ENCODE measurements at places on chromosomes 12 and 14.
A peak's percentile ranks its signal among the peaks of the same experiment; 100 is the strongest.

GRCh38 chr12:7303772-7304171 is at the start of gene ACSM4:
ACSM4 (plus strand) TSS chr12:7304072; CDS start chr12:7304332, 260 bp downstream.
- DNase-seq = no peak

DNA sequence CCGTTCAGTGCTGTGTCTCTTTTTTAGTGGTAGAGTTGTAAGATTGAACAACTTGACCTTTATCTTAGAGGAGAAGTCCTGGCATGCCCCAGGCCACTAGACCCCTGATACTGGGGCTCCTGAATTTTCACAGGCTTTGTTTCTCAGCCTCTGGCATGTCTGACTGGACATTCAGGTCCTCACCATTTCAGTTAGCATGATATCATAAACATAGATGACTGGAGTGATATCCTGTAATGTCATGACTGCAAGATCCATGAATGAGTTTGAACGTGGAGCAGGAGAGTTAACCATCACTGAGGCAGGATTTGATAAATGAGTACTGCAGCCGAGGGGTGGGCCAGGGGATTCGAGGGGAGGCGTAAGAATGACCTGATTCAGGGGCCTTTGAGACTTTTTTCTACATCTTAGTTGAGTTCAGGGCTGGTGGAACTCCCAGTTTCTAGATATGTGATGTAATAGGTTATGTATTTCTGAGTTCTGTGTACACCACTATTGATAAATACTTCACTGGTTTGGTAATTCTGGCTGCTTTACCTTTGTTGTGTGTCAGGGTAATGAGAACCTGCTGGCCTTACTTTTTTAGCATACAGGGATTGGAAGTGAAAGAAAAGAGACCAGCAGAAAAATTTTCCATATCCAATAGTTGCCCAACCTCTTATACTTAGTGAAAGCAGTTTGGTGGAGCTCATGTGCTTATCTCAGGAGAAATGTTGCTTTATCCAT is 217.0 kb downstream of the SYNE2 start:
- no peak for DNase-seq

- no peak for DNase-seq
These were observed 131.0 kb upstream of the NCOR2 start for GRCh38 chr12:124698211-124698997.

GRCh38 chr12:118357257-118358007 is 15.3 kb downstream of the TAOK3 start:
- DNase-seq = no peak

GRCh38 chr12:13947276-13947946 is 34.0 kb downstream of the GRIN2B start:
- DNase-seq = no peak

DNA sequence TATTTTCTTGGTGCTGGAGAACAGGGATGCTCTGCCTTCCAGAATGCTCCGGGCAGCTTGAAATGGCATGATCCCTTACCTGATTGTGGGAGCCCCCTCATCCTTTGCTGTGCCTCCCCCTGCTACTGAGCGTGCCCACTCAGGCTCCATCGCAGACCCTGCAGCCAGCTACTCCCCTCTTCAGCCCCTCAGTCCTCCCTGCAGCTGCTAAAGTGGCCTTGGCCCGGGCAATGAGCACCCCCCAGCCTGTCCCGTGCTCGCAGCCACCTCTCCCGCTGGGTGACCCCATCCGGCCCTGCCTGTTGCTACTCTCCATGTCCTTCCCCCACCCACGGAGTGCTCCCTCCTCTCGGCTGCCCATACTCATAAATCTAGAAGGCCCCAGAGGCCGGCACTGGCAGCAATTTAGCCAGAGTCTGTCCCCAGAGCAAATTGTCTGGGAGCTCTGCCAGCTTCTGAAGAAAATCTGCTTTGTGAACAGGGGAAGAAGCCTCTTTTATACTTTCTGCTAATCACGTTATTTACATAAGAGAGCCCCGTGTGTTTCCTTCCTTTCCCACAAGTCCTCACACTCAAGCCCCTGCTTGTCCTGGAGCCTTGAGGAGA is 143.7 kb upstream of the FRMD6 start:
- no peak for DNase-seq

- DNase-seq = no peak
These were observed 1.5 kb upstream of the BEGAIN start for GRCh38 chr14:100588671-100589070.

- DNase-seq = no peak
These were observed 54.9 kb downstream of the CPNE8 start for GRCh38 chr12:38850461-38850860.

GRCh38 chr12:131896811-131897270 is 2.4 kb downstream of the ULK1 start:
- DNase-seq = no peak

- no peak for DNase-seq
These were observed 77.8 kb downstream of the PDE6H start for GRCh38 chr12:15050659-15051058.

DNA sequence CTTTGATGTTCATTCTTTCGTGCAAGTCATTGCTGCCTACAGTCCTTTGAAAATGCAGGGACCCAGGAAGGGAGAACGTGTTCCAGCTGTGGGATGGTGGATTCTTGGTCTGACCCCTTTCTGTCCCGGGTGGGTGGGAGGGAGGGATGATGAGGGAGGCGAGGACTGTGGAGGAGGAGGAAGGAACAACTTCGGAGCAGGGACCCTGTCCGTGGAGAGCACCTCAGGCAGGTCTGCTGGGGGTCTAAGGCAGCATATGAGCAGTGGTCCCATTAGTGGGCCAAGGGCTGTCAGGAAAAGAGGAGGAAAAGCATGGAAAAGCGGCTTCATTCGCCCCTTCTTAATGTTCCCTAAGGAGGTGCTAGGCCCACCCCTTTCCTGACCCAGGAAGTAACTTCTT is 36.0 kb downstream of the CACNA2D4 start:
- DNase-seq = no peak

- DNase-seq = peak; percentile 6
These were observed 34.3 kb upstream of the TEX22 start for GRCh38 chr14:105363847-105364708.

- DNase-seq = no peak
These were observed 28.1 kb downstream of the CBX5 start for GRCh38 chr12:54251667-54252284.

- DNase-seq = no peak
These were observed 12.0 kb upstream of the RTL1 start for GRCh38 chr14:100915560-100915959.

GRCh38 chr14:59664741-59665140 is 88.1 kb upstream of the CCDC175 start:
- no peak for DNase-seq

- DNase-seq = no peak
These were observed 14.1 kb upstream of the TMEM263 start for GRCh38 chr12:106941481-106942156.

GRCh38 chr12:38892087-38892786 is 13.2 kb downstream of the CPNE8 start:
- no peak for DNase-seq

DNA sequence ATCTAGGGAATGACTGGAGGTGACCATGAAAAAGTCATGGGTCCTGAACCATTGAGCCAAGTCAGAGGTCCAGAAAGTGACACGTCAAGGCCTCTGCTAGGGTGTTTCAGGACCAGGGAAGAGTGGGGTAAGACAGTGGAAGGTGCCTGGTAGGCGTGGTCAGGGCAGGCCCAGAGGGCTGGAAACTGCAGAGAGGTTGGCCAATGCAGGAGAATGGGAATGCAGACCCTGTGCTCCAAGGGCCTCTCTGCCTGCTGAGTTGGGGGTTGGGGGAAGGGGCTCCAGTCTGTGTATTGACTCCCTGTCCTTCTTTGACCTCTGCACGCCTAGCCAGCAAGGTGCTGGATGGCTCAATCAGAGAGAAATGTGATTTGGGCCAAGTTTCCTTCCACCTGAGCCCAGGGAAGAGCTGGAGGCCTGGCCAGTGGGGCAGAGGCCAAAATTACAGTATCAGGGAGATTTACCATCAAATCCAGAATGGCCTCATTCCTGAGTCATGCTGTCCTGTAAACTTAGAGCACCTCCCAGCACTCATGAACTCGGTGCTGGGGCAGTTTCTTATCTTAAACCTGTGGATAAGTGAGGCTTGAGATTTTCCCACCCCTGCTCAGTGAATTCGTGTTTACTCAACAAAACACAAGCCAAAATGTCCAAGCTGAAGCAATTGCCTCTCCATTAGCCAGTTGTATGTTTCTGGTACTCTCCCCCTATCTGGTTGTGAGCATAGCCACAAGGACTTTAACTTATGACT is 24.4 kb downstream of the IRF2BPL start:
- DNase-seq = no peak

DNA sequence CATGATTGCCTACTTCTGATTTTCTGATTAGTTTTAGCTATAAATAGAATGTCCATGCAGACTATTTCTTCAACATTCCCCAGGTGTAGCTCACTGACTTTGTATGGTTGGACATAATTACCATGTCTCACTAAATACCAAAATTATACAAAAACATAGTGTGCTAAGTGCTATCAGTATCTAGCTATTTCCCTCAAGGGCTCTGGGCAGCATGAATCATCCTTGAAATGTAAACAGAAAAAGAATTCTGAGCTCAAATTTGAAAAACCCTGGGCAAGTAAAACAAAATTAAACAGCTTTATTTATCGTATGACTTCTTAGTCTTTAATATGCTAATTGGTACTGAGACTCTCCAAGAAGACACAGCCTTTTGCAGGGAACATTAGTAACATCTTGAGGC is 82.9 kb downstream of the SPATA7 start:
- no peak for DNase-seq

GRCh38 chr12:18798535-18799361 is 60.8 kb downstream of the CAPZA3 start:
- no peak for DNase-seq

- no peak for DNase-seq
These were observed 393.1 kb upstream of the RGS6 start for GRCh38 chr14:71538938-71539649.

GRCh38 chr12:55717011-55718007 is 1.5 kb downstream of the BLOC1S1 start:
- no peak for DNase-seq

DNA sequence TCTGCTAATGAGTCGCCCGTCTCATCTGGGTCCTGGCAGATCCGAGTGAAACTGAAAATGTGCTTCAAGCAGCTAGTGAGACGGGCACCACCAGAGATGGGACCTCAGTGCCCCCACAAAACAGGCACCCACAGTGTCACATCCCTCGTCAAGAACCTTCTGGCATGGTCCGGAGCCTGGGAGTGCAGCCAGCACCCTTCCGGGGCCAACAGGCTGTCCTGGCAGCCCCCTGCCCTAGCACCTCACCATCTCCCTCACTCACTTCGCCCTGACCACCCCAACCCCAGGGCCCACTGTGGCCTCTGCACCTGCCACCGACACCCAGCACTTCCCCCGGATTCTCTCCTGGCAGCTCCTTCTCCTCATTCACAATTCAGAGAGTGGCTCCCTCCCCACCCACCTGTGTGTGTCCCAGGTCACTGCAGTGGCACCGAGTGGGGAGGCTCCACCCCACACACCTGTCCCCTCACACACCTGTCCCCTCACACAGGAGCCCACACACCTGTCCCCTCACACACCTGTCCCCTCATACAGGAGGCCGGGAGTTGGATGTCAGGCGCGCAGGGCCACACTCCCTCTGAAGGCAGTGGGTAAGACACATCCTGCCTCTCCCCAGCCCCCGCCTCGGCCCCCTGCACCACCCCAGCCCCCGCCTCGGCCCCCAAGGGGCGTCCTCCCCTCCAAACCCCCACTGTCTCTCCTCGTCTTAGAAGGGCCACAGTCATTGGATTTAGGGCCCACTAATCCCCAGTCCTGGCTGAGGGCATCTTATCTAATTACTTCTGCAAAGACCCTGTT is 7.9 kb downstream of the GALNT9 start:
- DNase-seq = no peak

- DNase-seq = no peak
These were observed at the start of gene PLD4 for GRCh38 chr14:104924421-104925213. PLD4 (plus strand) TSS chr14:104924879; CDS start chr14:104927141, 2,262 bp downstream.

DNA sequence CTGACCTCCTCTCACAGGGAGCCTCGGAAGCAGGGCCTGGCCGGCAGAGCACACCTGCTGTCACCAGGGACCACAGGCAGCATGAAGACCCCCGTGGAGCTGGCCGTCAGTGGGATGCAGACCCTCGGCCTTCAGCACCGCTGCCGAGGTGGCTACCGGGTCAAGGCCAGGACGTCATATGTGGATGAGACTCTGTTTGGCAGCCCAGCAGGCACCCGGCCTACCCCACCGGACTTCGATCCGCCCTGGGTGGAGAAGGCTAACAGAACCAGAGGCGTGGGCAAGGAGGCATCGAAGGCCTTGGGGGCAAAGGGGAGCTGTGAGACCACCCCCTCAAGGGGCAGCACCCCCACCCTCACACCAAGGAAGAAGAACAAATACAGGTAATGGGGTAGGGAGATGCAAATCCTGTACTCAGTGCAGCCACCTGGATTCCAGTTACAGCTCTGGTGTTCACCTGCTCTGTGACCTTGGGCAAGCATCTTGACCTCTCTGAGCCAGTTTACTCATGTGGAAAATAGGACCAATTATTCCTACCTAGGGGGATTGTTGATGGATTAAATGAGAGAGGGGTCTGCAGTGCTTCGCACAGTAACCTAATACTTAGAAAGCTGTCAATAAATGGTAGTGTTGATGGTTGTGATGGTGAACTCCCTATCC is 1.3 kb downstream of the RITA1 start:
- no peak for DNase-seq

DNA sequence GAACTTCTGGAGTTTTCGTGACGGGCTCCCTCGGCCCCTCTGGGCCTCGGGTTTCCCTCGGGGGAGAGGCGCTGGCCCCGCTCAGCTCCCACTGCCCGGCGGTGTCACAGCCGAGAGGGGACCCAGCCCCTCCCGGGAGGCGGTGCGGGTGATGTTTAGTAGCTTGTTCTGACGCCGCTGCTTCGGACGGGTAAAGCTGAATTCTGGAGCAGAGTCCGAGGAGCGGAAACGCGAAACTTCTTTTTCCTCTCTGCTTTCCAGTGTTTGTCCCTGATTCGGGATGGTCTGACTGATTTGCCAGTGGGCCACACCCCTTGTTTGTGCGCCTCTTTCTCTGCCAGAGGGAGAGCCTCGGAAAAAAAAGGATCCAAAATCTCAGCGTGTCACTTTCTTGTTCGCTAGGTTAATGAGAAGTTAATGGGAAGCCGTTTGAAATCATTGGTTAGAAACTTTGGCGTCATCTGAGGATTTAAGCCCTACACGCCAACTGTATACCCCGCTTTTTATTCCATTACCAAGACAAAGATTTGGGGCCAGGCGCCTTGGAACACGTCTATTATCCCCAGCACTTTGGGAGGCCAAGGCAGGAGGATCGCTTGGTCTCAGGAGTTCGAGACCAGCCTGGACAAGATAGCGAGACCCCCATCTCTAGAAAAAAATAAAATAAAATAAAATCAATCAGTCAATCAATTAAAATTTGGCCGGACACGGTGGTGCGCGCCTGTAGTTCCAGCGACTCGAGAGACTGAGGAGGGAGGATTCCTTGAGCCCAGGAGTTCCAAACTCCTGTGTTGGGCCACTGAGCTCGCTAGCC is 756 bp downstream of the TULP3 start:
- DNase-seq = no peak

DNA sequence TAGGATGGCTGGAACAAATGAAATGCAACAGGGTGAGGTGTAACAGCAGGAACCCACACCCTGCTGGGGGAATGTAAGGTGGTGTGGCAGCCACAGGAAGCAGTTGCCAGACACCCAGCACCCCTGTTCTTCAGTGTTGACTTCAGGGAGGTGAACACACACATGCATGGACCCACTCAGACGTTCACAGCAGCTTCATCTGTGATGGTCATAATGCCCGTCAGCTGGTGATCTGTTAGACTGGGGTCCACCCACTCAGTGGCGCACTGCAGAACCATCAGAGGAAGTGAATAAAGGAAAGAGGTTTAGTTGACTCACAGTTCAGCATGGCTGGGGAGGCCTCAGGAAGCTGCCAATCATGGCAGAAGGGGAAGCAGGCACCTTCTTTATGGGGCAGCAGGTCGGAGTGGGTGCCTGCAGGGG is 22.7 kb upstream of the TEX22 start:
- DNase-seq = no peak

- no peak for DNase-seq
These were observed 2.4 kb upstream of the KRT8 start for GRCh38 chr12:52907092-52907810.
